Activated CD8-positive, alpha-beta memory T cell treated with anti-CD3 and anti-CD28 coated beads, Interleukin-2, amount 50 U/mL, for 4 hours (primary cell): ENCODE measurements at places on chromosomes 7 and 10.

- no peak for DNase-seq
Observed at GRCh38 chr10:97135464-97135863, 50.3 kb downstream of the SLIT1 start.

- DNase-seq: no peak
Observed at GRCh38 chr10:131819241-131820072, 81.4 kb upstream of the PPP2R2D start.

- DNase-seq: no peak
Observed at GRCh38 chr7:35021445-35021844, 15.8 kb downstream of the DPY19L1 start.

GRCh38 chr10:105398202-105398601 lies 757.1 kb downstream of the SORCS3 start:
- no peak for DNase-seq

- DNase-seq: no peak
Observed at GRCh38 chr7:75624134-75624832, 114.5 kb downstream of the HIP1 start.

DNA sequence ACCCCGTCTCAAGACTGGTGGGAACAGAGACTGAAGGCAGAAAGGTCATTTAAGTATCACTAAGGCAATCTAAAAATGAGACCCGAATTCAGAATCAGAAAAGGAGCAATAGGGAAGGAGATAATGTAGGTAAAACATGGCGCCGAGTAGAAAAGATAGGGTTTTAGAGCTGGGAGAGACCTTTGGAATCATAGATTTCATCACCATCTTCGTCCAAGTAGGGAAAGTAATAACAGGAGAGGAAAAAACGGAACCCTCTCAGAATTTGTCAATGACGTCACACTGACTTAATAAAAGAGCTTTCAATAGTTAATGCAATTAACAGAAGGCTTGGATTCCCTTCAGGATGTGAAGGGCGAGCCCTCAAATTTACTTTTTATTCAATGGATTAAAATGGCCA lies 1.0 kb upstream of the UBN2 start:
- no peak for DNase-seq

- no peak for DNase-seq
Observed at GRCh38 chr10:77281719-77282118, 355.9 kb downstream of the KCNMA1 start.

- DNase-seq: no peak
Observed at GRCh38 chr10:62851442-62851841, 35.3 kb upstream of the EGR2 start.

DNA sequence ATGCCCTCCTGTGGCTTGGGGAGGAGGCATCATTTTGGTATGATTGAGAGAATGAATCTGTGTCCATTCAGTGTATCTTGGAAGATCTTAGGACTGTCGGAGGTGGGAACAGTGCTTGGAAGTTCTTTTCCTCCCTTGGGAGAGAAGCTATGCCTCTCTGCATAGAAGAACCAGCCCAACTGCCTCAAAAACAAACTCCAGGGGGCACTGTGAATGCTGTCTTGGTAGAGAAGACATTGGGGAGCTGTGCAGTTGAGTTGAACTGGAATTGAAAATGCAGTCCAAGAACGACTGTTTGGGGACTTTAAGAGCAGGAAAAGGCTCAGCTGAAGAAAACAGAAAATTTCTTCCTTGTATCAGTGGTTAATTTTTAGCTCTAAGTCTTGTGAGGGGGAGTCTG lies 4.9 kb upstream of the GJD4 start:
- DNase-seq: no peak

DNA sequence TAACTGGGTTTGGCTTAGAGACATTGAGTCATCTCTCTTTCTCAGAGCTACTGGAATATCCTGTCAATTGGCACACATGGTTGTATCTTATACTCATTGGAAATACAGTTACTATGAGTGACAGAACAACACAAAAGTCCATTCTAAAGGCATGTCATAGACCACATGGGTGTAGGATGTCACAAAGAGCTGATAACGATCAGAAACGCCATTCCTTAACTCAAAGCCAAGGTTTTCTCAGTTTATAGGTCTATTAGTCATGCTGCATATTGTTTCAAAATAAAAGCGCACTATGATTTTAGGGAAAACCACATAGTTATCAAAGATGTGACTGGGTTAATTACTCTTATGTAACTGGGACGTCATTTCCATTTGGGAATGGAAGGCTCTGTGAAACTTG lies 147.2 kb upstream of the FAM171A1 start:
- DNase-seq: no peak

DNA sequence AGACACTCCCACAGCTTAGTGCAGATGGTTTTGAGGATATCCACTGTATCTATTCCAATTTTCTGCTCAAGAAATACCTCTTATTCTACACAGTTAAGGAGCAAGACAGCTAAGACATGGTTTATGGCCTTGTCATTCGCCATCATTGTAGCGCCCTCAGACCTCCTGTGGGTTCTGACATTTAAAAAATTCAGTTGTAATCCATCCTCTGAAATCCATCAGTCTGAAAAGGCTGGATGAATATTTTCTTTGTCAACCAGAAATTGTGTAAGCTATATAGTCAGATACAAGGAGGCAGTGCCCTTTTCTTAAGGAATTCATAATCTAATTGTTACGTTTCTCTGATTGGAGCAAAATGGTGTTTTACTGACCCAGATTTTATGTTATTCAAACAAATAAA lies 353.6 kb downstream of the GALNT17 start:
- DNase-seq: no peak

- DNase-seq: no peak
Observed at GRCh38 chr7:131733604-131734003, 177.2 kb upstream of the PODXL start.

GRCh38 chr7:159192725-159193453 lies 48.2 kb upstream of the VIPR2 start:
- no peak for DNase-seq

GRCh38 chr7:102988631-102989560 lies 76.1 kb downstream of the LRRC17 start:
- no peak for DNase-seq

DNA sequence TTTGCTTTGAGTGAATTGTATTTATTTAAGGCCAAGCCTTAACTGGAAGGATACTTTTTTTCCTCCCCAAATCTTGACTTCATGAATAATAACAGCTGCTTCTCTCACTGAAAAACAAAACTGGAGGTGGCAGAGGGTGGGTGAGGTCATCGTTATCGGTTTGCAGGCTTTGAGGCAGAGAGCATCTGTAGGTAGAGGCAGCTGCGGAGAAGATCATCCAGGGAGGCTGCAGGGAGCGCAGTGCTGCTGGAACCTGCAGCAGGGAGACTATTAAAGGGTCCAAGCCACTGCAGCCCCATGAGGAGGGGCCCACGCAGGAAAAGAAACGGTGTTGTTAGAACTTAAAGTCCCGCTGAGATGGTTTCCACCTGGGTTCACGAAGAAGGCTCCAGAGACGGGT lies 112.1 kb upstream of the SDK1 start:
- DNase-seq: no peak

- no peak for DNase-seq
Observed at GRCh38 chr7:20240080-20240926, 23.1 kb upstream of the MACC1 start.

DNA sequence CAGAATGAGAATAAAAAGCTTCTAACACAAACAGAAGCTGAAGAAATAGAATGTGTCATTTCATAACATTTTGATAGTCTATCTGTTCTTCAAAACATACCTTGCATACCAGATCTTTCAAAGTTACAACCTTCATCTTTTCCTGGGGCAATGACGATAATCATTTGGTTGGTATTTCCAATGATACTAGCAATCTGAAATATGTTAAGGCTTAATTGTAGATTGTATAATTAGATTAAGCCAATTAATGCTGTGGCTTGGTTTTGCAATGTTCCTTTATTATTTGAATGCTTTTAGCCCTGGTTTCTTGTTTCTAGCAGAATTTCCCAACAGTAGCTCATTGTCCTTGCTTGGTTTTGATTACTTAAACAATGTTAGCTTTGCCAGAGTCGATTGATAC lies 84.6 kb downstream of the CABCOCO1 start:
- DNase-seq: no peak

GRCh38 chr7:37251222-37251621 lies 197.4 kb downstream of the ELMO1 start:
- no peak for DNase-seq

GRCh38 chr10:61120805-61121204 lies 176.8 kb upstream of the RHOBTB1 start:
- no peak for DNase-seq

DNA sequence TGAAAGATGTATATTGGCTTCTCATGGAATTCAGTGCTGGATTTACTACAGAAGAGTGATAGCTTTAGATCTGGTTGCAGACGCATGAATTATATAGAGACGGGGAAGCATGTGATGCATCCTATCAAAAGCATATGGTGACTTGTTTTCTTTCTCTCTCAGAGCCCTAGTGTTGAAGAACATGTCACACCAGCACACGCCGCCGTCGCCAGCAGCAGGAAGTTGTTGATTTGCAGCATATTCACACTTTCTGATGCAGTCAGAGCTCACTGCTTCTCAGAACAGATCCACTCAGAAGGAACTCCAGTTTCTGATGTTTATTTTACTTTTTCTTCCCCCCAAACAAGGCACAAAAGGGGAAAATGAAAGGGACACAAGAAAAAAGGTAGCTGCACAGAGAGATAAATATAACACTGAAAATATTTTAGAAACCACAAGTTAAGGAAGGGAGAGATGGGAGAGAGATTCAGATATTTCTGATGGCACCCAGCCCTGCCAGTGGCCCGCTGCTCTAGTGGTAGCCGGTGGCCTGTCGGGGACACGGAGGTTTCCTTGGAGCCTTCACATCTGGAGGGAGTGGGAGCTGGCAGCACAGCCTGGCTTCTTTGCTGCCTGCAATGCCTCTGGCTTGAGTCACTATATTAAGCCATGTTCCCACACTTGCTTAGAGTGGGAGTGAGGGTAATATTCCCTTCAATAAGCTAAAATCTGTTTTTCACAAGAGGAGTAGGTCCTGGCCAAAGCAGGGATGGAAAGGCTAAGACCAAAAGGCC lies 123.2 kb downstream of the NRP1 start:
- no peak for DNase-seq

GRCh38 chr10:48461623-48462481 lies 143.0 kb downstream of the ARHGAP22 start:
- no peak for DNase-seq

DNA sequence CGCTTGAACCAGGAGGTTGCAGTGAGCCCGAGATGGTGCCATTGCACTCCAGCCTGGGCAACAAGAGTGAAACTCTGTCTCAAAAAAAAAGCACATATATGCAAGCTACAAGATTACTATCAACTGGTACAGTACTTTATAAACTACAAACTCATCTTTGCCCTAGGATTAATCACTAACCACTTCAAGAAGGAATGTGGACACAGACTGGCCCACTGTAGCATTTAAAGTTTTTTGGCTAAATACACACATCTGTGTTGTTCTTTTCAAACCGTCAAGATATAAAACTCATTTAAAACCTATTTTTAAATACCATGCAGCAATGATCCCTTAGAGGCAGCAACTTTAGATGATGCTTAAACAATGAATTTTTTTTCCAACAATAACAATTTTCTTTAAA lies 205.4 kb downstream of the IMMP2L start:
- DNase-seq: no peak

- DNase-seq: no peak
Observed at GRCh38 chr7:8387551-8388256, 45.7 kb upstream of the NXPH1 start.

- DNase-seq: no peak
Observed at GRCh38 chr10:120172356-120172755, 279.8 kb downstream of the SEC23IP start.

- no peak for DNase-seq
Observed at GRCh38 chr7:94047956-94048355, 43.8 kb upstream of the BET1 start.

DNA sequence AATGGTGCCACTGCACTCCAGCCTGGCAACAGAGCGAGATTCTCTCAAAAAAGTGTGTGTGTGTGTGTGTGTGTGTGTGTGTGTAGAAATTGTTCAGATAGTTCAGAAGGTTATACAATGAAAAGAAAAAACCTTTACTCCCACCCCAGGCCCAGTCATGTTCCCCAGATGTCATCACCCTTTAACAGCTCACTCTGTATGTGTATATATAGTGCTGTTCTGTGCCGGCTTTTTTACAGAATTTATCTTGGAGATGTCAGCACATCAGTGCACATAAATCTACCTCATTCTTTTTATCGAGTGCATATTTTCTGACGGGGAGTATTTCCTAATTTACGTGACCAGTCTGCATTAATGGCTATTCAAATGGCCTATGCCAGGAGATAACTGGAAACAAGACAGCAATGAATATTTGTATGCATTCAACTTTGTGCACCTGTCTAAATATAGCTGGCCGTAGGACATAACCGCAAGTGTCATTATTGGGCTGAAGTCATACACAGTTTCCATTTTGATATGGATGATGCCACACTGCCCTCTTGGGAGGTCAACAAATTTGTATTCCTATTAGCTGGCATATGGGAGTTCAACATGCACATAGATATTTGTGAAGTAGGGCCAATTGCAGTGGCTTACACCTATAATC lies 11.7 kb downstream of the NIPSNAP2 start:
- DNase-seq: no peak

GRCh38 chr7:101159696-101160674 lies 5.4 kb downstream of the VGF start:
- no peak for DNase-seq

GRCh38 chr7:50268223-50268622 lies 36.3 kb upstream of the IKZF1 start:
- DNase-seq: no peak

GRCh38 chr7:15755061-15755460 lies 68.6 kb upstream of the MEOX2 start:
- no peak for DNase-seq

DNA sequence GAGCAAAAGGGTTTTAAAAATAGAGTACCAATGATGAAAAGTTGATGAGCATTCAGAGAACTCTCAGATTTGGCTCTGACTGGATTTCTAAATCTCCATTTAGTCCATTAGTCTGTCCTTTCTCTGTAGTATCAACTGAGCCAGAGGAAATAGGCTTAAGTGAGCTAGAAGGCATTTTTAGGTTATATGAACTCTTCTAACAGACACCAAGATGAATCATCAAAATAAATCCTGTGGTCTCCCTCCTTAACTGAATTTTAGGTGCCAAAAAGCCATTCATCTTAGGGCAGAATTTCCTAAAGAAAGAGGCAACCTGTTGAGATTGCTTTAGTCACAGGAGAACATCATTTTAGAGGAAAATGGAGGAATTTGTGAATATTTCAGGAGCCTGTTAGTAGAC lies 305.1 kb downstream of the AUTS2 start:
- DNase-seq: no peak
